Stimulated activated CD4-positive, alpha-beta T cell treated with anti-CD3 and anti-CD28 coated beads, Interleukin-15, amount 100 ng/mL, for 1 hour (primary cell): ENCODE measurements at places on chromosomes 11 and 22.

DNA sequence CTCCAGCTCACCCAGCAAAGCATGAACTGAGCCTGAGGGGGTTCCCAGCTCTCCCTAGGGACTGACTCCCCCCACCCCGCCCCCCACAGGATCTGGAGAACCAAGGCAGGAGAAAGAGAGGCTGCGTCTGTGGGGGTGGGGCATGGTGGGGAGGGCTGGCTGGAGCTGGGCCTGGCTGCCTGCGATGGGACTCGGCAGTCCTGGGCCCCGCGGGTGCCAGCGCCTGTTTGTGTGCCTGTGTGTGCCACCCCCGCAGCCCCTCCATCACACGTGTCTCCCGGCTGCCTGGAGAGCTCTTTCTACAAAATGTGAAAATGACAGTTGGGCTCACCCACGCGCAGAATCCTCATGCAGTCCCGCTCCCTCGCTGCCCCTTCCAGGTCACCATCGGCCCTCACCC is 46.8 kb downstream of the CACNA1I start:
- peak; percentile 12 for DNase-seq

DNA sequence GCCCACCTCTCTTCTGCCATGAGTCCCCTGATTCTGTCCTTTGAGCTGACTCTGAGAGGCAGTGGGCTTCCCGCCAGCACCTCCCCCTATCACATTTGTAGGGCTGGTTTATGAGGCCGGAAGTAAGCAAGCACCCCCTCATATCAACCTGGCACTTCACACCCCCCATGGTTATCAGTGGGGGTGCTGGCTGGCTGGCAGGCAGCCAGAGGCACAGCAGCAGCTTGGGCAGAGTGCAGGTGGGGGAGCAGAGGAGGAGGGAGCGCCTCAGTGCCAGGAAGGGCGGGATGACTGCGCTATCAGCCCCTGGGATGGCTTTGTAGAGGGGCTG is 22.9 kb upstream of the CHRM4 start:
- no peak for DNase-seq

DNA sequence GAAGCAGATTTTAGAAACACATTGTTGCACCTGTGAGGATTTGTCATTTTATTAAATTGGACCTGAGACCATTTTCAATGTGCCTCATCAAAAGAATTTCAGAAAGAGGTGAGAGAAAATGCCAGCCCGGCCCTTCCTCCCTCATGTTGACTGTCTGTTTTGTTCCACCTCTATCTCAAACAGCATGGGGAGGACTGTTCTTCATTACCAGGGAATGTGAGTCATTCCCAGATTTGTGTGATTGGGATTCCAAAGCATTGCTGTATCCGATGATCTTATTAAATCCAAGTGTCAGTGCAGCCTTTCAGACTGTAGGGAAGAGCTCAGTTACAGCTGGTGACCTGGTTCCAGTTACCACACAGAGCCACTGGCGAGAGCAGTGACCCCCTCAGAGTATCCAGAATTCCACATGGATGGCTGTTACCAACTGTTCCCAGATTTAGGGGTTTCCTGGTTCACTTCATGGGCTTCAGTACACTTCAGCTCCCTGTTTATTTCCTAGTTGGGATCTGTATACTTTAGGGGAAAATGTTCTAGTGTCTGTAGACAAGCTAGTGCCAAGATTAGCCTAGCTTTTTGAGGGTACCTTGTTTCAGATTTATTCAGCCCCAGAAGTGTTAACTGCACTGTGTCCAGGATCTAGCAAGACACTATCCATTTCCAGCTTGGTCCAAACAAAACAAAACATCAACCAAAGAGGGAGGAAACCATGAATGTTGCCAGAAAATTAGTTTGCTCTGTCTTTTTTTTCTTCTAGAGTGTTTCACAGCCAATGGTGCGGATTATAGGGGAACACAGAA is 20.9 kb downstream of the KREMEN1 start:
- DNase-seq: no peak

GRCh38 chr11:12085371-12086251 is 24.8 kb upstream of the MICAL2 start:
- no peak for DNase-seq

- DNase-seq: no peak
Observed at GRCh38 chr11:70863186-70863585, 389.2 kb downstream of the SHANK2 start.

- DNase-seq: no peak
Observed at GRCh38 chr11:10021563-10021962, 272.5 kb downstream of the SBF2 start.

GRCh38 chr22:19848298-19849224 is 6.1 kb downstream of the GNB1L start:
- DNase-seq: no peak

- no peak for DNase-seq
Observed at GRCh38 chr11:61542024-61542461, 33.5 kb downstream of the LRRC10B start.

DNA sequence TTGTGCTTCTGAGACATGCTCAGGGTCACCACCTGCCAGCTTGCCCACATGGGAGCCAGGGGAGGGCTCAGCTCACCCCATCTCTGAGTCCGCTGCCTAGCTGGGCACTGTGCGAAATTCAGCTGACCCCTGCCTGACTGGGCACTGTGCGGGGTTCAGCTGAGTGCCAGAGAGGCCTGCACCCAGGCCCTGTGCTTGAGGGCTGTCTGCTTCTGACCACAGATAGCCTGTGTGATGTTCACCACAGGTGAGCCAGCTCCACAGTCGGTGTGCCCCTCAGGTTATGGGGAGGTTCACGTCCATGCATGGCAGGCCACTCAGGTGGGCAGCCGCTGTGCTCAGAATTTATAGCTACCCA is 84.5 kb upstream of the SUSD2 start:
- no peak for DNase-seq

GRCh38 chr22:36768616-36769015 is 7.3 kb downstream of the IFT27 start:
- DNase-seq: no peak
